Mesenteric fat pad (tissue), 1 donor: ENCODE measurements at places on chromosomes 1 and 21. TPM values are rescaled to one million over a fixed set of nuclear protein-coding genes. Genes with fewer than 3 reads are reported as not detected.

GRCh38 chr1:163444665-163445064, 122.9 kb downstream of the NUF2 start:
- no peak for DNase-seq

- no peak for DNase-seq
Measured at GRCh38 chr1:201508809-201509208, 1.9 kb upstream of the CSRP1 start.

DNA sequence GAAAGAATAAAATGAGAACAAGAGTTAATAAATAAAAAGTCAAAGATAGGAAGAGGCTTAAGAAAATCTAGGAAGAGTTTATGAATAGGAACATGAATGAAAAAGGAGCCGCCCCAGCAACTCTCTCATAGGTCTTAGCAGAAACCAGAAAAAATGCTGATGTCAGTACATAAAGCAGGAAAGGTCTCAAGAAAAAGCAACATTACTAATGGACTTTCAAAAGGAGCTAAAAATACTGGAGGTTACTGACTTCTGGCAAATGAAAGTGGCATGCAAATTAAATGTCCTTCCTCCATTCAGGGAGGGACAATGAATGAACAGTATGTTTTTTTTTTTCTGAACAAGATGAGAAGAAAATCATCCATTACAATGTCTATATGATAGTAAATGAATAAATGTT, 387.6 kb downstream of the BRINP2 start:
- DNase-seq, result no peak

DNA sequence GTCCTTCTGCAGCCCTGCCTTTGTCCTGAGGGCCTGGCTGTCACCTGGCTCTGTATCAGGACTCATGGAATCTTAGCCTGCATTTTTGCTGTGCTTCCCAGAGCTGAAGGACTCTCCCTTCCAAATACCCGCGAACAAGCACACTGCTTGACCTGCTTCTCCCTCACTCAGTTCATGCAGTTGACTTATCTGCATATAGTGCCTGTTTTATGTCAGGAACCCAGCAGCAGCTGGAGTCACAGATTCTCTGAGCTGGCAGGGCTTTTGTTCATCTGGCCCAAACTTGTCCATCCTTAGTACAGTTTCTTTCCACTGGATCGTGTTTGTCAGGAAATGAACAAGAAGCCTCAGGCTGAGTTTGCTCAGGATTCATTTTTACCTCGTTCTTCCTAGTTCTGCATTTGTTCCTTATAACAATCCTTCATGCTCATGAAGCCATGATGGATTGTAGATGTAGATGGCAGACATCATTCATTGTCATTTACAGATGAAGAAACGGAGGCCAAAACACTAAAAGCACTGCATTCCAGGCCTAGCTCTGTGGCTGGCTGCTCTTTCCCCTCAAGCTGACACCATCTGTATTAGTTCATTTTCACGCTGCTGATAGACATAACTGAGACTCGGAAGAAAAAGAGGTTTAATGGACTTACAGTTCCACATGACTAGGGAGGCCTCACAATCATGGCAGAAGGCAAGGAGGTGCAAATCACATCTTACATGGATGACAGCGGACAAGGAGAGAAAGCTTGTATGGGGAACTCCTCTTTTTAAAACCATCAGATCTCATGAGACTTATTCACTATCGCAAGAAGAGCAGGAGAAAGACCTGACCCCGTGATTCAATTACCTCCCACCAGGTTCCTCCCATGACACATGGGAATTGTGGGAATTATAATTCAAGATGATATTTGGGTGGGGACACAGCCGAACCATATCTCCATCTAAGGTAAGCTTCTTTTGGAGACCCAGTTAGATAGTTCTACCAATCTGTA, 150.9 kb downstream of the HIVEP3 start:
- no peak for DNase-seq

GRCh38 chr1:156122519-156123355, 8.2 kb downstream of the LMNA start:
- peak; percentile 94 for DNase-seq

GRCh38 chr1:240031414-240031813, 60.3 kb upstream of the FMN2 start:
- no peak for DNase-seq

DNA sequence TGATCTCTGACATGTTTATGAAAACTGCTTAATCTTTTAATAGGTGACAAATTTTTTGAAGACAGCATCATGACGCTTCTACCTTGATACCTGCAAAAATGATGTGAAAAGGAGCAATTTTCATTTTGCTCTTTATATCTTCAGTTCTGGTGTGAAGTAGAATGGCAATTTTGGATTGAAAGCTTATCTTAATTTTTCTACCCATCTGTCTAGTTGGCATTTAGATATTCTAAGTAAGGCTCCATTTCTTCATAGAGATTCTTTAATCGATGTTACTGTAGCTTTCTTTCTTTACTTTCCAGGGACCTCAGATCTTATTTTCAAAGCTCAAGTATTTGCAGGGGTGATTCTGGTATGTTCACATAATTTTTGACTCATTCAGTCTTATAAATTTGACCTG, 32.3 kb upstream of the GPR52 start:
- no peak for DNase-seq

- no peak for DNase-seq
Measured at GRCh38 chr1:14740016-14740415, 141.5 kb downstream of the KAZN start.

- DNase-seq, result no peak
Measured at GRCh38 chr1:105419030-105419429, 1637.4 kb upstream of the PRMT6 start.

- no peak for DNase-seq
Measured at GRCh38 chr1:14696761-14697160, 98.3 kb downstream of the KAZN start.

DNA sequence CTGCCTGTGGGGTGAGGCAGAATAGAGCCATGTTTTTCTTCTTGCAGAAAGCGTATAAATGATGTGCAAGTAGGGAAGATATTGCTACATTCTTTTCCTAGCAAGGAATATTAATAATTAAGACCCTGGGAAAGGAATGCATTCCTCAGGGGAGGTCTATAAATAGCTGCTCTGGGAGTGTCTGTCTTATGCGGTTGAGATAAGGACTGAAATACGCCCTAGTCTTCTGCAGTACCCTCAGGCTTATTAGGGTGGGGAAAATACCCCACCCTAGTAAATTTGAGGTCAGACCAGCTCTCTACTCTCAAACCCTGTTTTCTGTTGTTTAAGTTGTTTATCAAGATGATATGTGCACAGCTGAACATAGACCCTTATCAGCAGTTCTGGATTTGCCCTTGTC, 155.9 kb upstream of the HMCN1 start:
- DNase-seq, result no peak

The CLDN19 gene
- total RNA-seq, result not detected

The TFB2M gene
- 12.7 TPM for total RNA-seq

The HCRTR1 gene
- 0.39 TPM for total RNA-seq

The TNNI3K gene
- total RNA-seq, result 1.1 TPM
